ENCODE measurements at places on chromosomes 3 and 15. TPM values are rescaled to one million over a fixed set of nuclear protein-coding genes. Genes with fewer than 3 reads are reported as not detected.

DNA sequence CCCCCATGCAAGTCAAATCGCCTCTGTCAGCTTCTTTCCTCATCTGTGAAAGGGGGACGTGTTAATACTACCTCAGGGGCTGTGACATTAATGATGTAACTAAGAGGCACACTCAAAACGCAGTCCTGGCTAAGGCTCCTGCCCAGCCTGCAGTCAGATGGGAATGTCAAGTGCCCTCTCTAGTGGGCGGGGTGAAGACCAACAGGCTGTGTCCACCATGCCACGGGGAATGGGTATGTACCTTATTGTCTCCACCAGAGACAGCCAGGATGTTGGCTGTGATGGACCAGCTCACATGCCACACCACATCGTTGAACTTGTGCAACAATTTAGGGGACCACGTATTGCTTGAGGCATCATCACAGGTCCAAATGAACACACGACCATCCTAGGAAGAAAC is 11.0 kb upstream of the GHRL start:
- DNase-seq, result no peak

GRCh38 chr15:35720019-35720418 is 174.1 kb upstream of the DPH6 start:
- peak; percentile 30 for DNase-seq

- no peak for DNase-seq
Measured at GRCh38 chr15:31461375-31461774, 134.7 kb downstream of the KLF13 start.

DNA sequence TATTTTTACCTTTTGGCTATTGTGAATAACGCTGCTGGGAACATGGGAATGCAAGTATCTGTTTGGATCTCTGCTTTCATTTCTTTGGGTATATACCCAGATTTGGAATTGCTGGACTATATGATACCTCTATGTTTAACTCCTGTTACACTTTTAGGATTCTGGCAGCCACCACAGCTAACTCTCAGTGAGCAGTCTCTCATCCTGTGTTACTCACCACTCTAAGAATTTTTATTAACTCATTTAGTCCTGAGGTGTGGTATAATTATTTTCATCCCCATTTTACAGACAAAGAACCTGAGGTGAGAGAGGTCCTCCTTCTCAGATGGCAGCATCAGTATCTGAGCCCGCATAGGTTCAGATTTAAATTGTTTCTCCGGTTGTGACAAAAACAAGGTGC is 1.1 kb downstream of the SPATA12 start:
- no peak for DNase-seq

The CCDC54 gene
- total RNA-seq, result not detected

The ROBO1 gene
- 25.3 TPM for total RNA-seq

All from fibroblast of the aortic adventitia (primary cell).